AG09319 (cell line): ENCODE measurements at places on chromosomes 12 and 14.

DNA sequence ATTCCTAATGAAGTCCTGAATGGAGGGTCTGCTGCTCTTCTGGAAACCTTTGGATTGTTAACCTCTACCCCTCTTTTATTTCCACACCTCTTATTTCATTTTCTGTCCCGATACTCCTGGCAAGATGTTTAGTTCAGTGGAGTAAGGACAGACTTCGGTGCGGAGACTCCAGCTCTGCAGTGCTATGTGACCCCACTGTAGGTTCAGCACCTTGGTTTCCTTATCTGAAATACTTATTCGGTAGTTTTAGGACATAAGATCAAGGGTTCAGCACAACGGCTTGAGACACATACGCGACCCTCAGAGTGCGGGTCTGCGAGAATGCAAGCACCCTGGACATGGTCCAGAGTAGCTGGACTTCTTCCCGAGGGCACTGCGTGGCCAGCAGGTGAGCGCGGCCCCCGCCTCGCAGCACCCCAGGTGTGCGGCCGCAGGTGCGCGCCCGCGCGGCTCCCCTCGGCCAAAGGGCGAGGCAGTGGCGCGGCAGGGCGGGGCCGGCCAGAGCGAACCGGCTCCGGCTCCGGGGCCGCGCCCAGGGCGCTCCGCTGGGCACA is 465 bp upstream of the FGD4 start:
- no peak for DNase-seq

GRCh38 chr12:50609292-50609874 is 104.6 kb downstream of the DIP2B start:
- DNase-seq = no peak

DNA sequence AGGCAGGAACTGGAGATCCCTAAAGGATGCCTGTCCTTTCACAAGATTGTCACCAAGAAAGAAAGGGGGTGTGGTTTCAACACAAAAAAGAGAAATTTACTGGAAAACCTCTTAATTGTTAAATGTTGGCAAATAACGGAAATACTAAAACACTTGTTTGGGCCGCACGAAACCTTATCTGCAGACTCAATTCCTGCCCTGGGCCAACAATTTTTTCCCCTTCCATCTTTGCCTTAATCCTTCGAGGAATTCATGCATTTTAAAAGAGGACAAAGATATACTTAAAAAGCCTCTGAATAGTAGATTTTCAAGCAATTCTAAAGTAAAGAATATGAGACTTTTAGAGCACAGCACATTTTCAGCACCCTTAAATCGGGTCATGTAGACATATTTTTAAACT is 366.2 kb downstream of the DUSP6 start:
- no peak for DNase-seq

- DNase-seq = no peak
Observed at GRCh38 chr12:49899286-49899843, 4.3 kb downstream of the FAIM2 start.

- no peak for DNase-seq
Observed at GRCh38 chr14:69204753-69205152, 13.5 kb downstream of the EXD2 start.

- no peak for DNase-seq
Observed at GRCh38 chr12:130127912-130128789, 34.1 kb upstream of the FZD10 start.

- peak; percentile 99 for DNase-seq
Observed at GRCh38 chr12:95412482-95413311, 61.3 kb upstream of the METAP2 start.

DNA sequence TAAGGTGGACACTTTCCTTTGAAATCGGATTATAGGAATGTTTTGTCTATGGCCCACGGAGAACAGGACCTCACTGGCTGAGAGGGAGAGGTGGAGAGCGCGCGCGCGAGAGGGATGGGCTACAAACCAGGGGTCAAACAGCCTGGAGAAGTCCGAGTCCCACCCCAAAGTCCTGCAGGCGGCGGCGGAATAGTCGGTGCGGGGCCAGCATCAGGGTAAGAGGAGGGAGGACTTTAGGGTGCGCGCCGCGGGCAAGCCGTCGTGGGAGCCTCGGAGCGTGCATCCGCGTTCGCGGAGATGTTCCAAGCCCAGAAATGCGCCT is 3.3 kb upstream of the HOXC8 start:
- no peak for DNase-seq

DNA sequence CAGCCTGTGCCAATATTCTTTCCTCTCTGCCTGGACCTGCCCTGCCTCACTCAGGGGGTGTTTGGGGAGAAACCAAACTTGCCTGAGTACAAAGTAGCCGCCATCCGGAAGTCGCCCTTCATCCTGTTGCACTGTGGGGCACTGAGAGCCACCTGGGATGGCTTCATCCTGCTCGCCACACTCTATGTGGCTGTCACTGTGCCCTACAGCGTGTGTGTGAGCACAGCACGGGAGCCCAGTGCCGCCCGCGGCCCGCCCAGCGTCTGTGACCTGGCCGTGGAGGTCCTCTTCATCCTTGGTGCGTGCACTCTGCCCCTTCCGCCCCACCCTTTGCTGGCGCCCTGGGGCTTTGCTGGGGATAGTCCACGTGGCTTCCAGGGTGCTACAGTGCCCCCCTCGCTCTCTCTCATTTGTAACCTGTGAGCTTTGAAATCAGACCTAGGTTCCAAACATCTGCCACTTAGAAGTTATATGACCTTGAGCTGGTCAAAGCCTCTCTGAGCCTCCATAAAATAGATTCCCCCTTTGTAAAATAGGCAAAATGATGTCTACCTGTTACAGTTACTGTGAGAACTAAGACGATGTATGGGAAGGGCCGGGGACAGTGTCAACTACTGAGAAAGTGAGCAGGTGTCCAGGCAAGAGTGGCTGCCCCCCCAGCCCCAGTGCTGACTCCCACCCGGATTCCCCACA is 4.5 kb downstream of the KCNH3 start:
- no peak for DNase-seq
